ACHN (cell line): ENCODE measurements at places on chromosomes 5 and 9.
A peak's percentile ranks its signal among the peaks of the same experiment; 100 is the strongest.

GRCh38 chr5:96090215-96090614 is 128.6 kb upstream of the ELL2 start:
- no peak for DNase-seq

DNA sequence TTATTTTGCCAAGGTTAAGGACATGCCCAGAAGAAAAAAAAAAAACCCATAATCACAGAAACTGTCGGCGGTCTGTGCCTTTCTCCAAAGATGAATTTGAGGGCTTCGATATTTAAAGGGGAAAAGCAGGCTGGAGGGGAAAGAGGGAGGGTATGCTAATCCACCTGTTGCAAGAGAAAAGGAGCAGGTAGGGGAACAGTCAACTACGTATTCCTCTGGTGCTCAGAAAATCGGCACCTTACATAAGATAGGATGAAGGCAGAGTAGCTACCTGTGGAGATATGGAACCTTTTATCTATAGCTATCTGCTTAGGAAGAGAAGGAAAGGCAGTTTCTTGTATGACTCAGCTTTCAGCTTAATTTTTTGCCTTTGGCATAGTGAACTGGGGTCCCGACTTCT is 77.7 kb downstream of the PTCD2 start:
- DNase-seq = no peak

DNA sequence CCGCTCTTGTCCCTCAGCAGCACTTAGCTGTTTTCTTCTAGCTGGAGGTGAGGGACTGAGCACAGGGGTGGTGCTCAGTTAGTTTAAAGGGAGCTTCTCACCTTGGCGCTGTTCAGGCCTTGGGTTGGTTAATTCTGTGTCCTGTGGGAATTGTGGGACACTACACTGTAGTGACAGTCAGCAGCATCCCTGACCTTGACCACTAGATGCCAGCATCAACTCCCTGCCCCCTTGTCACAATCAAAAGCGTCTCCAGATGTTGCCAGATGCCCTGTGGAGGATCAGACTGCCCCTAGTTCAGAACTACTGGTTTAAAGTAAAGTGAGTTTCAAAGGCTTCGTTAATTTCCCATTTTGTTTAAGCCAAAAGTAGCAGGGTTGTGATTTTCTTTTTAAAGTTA is 65.5 kb upstream of the DMRT3 start:
- DNase-seq = no peak

- DNase-seq = no peak
Measured at GRCh38 chr9:107141967-107142366, 141.1 kb upstream of the RAD23B start.

DNA sequence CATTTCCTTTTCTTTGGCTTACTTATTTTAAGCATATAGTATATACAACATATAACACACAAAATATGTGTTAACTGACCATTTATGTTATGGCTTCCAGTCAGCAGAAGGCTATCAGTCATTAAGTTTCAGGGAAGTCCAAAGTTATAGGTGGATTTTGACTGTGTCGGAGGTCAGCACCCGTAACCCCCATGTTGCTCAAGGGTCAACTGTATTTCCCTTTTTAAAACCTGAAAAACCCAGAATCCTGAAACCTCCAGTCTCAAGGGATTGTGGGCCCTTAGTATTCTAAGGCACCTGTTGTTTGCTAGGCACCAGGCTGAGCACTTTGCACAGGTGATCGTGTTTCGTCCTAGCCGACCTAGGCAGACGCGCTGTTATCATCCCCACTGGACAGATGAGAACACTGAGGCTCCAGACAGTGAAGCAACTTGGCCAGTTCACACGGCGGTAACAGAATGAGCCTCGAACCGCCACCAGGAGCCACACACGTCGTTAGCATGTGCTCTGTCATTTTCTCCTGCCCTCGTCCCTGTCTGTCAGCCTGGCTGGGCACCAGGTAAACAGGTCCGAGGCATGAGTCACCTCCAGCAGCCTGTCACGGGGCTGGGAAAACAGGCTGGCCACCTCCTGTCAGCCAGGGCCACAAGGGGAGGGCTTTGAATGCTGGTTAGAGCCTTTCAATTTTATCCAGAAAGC is 39.9 kb downstream of the DUSP1 start:
- DNase-seq = no peak

DNA sequence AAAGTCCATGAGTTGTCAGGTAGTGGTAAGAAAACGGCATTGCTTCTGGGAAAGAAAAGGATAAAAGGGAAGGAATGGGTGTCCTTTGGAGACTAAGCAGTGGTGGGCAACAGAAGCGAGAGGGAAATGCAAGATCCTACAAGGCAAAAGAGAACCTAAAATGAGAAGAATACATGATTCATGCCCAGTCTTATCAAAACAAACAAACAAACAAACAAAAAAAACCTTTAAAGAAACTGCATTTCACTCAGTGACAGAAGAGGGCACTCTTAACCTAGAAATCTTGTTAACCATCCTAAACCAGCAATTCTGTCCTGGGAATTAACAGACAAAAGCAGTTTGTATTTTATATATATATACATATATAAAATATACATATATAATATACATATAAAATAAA is 88.5 kb downstream of the SUSD1 start:
- DNase-seq = peak; percentile 41

GRCh38 chr9:130139251-130139650 is 33.0 kb upstream of the NCS1 start:
- no peak for DNase-seq

- DNase-seq = no peak
Measured at GRCh38 chr5:156647034-156647451, 203.1 kb upstream of the PPP1R2B start.

DNA sequence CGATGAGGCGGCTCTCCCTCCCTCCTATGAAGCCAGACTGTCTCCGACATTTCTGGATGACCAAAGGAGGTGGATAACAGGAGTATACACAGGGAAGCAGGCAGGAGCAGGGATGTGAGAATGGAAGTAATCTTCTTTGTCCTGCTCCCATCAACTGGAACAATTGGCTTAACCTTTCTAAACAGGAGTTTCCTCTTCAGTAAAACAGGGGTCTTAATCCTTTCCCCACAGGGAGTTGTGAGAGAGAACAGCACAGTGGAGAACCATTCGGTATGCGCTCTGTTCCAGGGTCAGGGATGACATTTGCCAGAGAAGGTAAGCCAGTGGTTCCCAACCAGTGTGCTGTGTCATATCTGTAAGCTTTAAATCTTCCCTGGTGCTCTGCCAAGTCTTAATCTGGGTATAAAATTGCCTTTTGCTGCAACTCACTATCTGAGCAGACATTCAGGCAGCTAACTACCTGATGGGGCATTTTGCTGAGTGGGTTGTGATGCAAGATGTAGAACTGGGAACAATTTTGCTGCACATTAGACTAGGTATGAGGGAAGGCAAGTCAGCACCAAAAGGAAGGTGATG is 294.8 kb upstream of the KIF2A start:
- DNase-seq = no peak

- no peak for DNase-seq
Measured at GRCh38 chr5:83192947-83193346, 115.6 kb downstream of the XRCC4 start.

- DNase-seq = no peak
Measured at GRCh38 chr9:33480976-33481375, 7.3 kb upstream of the NOL6 start.

DNA sequence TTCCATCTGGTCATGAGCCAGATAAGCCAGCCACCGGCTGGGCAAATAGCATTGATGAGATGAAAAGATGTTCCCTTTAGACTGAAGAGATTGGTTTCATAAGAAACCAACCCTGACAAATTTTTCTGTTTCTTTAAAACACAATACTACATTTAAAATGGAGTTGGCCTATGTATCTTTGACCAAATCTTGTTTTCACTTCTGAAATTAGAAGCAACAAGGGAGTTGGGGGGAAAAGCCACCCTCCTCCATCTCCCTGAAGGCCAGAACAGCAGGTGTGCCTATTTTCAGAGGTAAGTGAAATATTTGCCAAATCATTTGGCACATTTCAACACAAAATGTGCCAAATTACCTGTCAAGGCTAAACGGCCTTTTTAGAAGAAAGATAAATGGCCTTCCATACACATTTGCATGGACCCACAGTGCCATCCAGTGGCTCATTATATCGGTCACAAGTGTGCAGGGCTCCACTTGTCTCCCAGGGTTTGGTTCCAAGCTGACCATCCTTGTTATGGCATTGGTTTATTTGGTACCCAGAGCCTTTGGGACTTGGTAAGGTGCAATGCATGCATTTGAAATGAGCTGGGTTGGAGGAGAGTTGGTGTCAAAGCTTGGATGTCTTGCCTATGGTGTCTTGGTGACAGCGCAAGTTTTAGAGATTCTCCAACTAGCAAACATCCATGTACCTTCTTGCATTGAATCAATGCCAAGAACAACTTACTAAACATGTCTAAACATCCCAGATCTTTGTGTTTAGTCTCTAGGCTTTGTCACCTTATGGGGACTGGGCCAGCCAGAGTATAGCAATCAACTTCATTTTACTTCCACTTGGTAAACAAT is 372.0 kb upstream of the KIF2A start:
- DNase-seq = peak; percentile 64

GRCh38 chr9:35313460-35313859 is 151.7 kb downstream of the UNC13B start:
- DNase-seq = no peak

GRCh38 chr9:132820169-132820944 is 57.7 kb downstream of the AK8 start:
- DNase-seq = no peak

- no peak for DNase-seq
Measured at GRCh38 chr9:16594787-16595186, 275.7 kb downstream of the BNC2 start.

- DNase-seq = no peak
Measured at GRCh38 chr5:126449751-126450271, 26.6 kb downstream of the GRAMD2B start.

- DNase-seq = no peak
Measured at GRCh38 chr9:8338767-8339510, 539.4 kb upstream of the DMAC1 start.

DNA sequence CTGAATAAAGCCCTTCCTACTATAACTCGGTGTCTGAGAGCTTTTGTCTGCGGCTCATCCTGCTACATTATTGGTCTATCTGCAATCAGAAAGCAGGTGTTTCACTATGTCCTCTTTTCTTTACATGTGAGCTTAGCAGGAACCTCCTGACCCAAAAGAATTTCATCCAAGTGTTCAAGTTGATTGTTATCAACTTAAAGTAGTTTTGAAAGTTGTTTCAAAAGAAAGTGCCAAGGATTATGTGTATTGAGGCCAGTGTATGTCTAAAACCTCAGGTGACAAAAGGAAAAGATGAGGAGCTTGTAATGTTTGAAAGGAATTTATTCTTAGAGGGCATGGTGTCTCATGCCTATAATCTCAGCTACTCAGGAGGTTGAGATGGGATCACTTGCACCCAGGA is 8.1 kb upstream of the SELENOP start:
- no peak for DNase-seq

- DNase-seq = no peak
Measured at GRCh38 chr5:120678279-120678678, 214.2 kb downstream of the PRR16 start.

DNA sequence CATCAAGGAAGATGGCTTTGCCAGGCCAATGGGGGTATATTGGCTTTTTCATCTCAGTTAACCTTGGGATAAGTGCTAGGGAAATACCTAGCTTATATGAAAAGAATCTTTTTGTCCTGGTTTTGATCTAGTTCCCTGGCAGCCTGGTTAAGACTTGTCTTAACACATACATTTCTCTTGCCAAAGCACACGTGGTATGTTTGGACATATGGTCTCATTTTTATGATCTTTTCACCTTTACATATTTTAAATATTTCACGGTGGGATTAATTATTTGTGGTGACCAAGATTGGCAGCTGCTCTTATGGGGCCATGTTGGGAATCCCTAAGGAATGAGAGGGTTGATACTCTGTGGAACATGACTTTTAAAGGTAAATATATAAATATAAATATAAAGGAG is 312.5 kb downstream of the NPR3 start:
- no peak for DNase-seq

- no peak for DNase-seq
Measured at GRCh38 chr9:113879318-113879717, 3.2 kb downstream of the ZNF618 start.

DNA sequence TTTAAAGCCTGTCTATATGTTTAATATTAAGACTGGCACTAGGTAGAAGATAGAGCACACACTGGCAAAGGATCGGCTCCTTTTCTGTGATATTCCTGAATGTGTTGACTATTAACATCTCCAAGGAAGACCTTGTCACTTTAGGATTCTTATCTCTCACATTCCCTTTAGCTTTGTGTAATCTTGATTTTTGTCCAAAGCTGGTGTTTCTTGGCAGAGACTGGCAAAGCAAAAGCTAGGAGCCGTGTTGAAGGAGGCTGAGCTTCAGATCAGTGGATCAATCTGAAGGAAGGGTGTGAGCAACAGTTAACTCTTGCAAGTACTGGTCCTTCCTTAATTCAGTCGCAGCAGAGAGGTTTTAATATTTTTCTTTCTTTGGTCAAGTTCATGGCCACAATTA is 830.4 kb upstream of the ZNF608 start:
- DNase-seq = peak; percentile 4

DNA sequence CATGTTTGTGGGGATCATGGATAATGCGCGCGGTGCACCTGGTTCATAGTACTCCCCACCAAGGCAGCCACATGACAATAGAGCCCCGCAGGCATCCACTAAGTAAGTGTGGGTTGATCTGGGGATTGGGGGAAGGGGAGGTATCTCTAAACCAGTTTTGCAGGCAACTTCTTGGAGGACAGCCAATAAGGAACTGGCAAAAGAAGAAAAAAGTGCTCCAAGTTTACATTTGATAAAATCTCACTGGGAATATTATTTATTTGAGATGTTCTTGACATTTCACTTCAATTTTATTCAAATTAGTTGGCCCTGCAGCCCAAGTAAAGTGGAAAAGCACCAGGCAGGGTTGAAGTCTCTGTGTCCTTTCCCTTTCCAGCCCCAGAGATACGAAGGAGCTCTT is 8.5 kb downstream of the FBP1 start:
- no peak for DNase-seq

DNA sequence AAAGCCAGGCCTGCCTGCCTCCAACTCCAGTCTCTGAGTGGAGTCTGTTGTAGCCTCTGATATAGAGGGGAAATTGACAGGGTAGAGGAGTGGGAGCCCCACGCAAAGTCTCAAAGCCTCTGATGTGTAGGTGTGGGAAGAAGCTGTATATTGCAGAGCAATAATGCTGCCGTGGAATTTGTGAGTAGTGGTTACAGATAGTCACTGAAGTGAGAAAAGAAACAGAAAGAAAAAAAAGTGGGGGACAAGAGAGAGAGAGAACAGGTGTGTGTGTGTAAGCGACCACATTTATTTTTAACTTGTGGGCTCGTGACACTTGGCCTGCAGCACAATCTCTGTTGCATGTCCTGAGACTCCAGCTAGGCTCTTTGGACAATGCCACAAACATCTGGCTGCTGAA is 227.8 kb downstream of the NSG2 start:
- DNase-seq = no peak

DNA sequence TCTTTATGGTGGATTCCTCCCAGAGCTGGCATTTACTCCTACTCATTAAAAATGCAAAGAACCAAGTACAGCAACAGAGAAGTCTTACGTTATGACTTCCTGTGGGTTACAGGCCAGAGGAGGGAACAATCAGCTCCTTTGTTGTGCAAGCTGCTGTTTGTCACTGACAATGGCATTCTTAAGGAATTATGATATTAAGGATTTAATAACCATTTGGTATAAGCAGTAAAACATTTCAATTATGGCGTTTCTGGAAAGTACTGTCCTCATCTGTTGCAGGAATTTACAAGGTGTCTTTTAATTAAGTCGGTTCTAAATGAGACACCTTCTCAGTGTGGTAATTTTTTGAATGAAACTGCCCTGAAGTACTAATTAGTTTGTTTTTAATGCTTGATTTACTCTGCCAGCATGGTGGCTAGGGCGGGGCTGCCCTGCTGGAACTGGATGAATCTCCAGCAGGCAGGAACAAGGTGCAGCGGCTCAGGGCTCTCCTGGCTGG is 49.1 kb upstream of the VDAC1 start:
- no peak for DNase-seq
